Fibroblast of mammary gland (primary cell): ENCODE measurements at places on chromosomes 3 and 15.

DNA sequence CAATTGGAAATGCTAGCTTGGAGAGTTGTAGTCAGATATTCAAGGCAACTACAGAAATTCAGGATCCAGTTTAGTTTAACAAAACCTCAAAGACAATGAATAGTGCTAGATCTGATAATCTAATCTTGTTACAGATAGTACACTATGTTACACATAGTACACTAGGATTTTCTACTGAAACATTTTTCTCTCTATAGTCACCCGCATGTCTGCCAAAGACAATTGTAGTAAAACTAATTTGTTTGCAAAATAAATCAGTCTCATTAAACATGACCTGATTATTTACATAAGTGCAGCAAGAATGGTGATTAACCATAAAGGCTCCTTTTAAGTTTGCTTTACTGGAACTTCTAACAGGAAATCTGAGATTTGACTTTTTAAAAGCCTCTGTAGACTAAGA, 52.0 kb downstream of the ILDR1 start:
- peak; percentile 16 for DNase-seq

GRCh38 chr3:28240441-28240840, 978 bp upstream of the CMC1 start:
- DNase-seq: no peak

GRCh38 chr3:20073683-20074082, 33.4 kb downstream of the KAT2B start:
- no peak for DNase-seq

DNA sequence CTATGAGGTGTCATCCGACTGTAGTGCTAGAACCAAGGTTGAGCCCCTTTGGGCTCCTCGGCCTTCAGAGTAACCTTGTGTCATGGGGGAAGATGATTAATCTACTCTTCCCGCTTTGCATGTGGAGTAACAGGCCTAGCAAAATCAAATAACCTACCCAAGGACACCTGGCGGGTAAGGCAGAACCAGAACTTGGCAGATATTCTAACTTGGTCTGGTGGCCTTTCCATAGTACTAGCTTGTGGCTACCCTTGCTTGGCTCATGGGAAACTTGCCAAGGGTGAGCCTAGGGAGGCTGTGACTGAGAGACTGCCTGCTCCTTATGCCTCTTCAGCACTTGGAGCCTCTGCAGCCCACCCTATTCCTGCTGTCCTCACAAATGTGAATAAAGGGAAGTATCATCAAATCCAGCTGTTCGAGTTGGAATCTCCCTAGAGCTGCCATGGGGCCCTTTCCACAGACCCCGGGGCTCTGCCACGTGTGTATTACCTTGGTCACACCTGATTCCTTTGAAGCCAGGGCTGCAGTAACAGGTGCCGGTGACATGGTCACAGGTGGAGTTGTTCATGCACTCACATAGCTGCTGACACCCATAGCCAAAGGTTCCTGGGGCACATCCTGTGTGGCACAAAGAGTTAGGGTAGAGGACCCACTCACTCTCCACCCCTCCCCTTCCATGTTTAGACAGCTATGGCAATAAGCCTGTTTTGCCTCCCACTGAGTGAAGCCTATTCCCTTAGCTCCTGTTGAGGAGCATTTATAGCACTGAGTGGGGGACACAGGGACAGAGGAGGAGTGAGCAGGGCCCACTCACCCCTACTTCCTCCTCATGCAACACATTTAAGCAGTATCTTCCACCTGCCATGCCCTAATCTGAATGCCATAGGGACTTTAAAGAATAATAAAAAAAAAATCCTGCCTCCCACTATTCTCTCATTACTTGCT, 46.0 kb downstream of the RAB11A start:
- DNase-seq: no peak

DNA sequence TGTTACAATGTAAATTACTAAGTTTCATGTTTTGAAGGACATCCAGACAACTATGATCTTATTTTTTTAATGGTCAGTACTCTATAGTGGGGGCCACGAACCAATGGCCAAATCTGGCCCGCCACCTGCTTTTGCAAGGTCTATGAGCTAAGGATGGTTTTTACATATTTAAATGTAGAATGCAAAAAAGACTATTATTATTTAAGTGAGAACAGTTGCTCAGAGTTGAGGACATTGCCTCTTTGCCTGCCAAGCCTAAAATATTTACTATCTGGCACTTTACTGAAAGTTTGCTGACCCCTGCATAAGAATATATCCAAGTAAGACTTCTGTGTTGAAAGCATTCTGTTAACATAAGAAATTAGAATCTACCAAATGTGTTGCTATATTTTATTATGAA, 163.7 kb upstream of the MDFIC2 start:
- no peak for DNase-seq

DNA sequence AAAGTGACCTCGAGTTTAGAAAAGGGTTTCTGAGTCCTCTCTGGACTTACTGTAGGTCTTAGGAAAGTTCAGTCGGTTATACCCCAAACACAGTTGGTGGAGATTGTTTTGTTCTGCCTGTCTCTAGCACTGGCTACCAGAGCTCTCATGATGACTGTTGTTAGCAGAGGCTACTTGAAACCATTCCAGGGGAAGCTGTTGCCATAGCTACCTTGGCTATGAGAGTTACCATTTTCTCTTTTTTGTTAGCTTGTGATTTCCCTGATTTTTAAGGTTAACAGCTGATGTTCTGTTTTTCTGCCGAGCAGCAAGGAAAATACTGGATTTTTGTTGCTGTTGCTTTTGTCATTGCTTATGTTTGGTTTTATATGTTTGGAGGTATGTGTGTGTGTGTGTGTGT, 26.7 kb downstream of the ABHD2 start:
- peak; percentile 63 for DNase-seq

- no peak for DNase-seq
Measured at GRCh38 chr3:67495751-67496150, 158.7 kb downstream of the SUCLG2 start.

- no peak for DNase-seq
Measured at GRCh38 chr15:97143592-97144376, 813.3 kb downstream of the NR2F2 start.

DNA sequence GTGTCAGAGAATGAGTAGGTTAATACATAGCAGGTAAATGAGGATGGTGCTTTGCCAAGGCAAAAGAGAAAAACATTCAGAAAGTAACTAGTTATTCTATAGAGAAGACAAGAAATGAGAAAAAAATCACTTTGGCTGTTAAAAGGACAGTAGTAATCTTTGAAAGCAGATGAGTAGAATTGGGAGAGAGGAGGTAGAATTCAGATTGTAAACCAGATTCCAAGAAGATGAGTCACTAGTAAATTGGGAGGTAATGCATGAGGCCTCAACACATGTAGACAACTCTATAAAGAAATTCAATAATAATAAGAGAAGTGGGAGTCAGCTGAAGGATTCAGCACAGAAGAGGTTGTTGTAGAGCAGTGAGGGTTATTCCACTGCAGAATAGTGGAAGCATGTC, 81.4 kb downstream of the MBNL1 start:
- peak; percentile 25 for DNase-seq

GRCh38 chr3:48343432-48343831, 10.0 kb upstream of the SPINK8 start:
- DNase-seq: no peak

GRCh38 chr3:37979541-37980461, 10.8 kb upstream of the VILL start:
- no peak for DNase-seq

DNA sequence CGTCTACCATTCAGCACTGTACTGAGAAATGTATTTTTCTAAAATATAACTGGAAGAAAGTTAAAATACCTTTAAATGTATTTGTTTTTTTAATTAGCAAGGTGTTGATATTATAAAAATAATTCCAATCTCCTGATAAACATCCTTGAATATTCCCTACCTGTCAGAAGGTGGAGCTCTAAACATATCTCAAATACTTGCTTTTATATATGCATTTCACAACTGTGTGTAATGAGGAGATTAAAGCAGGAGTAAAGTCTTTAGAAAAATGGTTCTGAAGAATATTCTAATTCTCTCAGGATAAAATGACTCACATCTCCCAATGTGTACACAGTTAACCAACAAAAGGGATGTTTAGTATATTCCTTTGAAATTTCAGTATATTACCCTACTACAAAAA, 422.7 kb downstream of the PLCL2 start:
- DNase-seq: no peak
